NCI-H446 (cell line): ENCODE measurements at places on chromosomes 12 and 14.

GRCh38 chr14:76698191-76698590 lies 63.1 kb upstream of the VASH1 start:
- no peak for DNase-seq

GRCh38 chr12:104172570-104172947 lies 34.5 kb upstream of the NFYB start:
- no peak for DNase-seq

GRCh38 chr12:24679126-24679525 lies 269.8 kb downstream of the BCAT1 start:
- no peak for DNase-seq

GRCh38 chr12:3272958-3273357 lies 195.8 kb downstream of the TSPAN9 start:
- DNase-seq, result no peak

GRCh38 chr14:57168138-57168679 lies 100.5 kb downstream of the EXOC5 start:
- DNase-seq, result no peak

DNA sequence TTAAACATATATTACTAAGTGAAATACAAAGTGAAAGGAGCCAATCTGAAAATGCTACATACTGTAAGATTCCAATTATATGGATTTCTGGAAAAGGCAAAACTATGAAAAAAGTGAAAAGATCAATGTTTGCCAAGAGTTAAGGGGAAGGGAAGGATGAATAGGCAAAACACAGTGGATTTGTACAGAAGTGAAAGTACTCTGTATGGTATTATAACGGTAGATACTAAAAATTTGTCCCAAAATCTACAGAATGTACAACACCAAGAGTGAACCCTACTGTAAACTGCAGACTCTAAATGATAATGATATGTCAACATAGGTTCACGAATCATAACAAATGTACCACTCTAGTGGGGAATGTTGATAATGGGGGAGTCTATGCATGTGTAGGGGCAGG lies 17.8 kb downstream of the EEA1 start:
- DNase-seq, result no peak

- DNase-seq, result no peak
These were observed 29.3 kb upstream of the RASSF8 start for GRCh38 chr12:25929142-25929541.

- no peak for DNase-seq
These were observed 141.9 kb upstream of the C14orf180 start for GRCh38 chr14:104437703-104438102.

DNA sequence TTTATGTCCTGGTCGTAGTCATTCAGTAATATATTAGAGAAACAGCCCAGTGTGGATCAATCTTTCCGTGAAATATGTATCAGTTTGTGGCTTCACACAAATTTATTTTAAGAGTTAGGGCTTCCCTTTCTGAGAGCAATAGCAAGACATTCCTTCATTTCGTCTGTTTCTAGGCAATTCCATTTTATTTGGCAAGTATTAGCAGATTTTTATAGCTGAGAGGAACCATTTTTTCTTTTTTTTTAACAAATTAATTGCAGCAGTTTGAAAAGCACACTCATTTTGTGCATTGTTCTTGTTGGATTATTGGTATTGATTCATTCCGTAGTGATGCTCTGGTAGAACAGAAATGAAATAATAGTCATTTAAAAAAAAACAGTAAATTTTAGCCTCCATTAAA lies 132.9 kb downstream of the SRGAP1 start:
- no peak for DNase-seq

DNA sequence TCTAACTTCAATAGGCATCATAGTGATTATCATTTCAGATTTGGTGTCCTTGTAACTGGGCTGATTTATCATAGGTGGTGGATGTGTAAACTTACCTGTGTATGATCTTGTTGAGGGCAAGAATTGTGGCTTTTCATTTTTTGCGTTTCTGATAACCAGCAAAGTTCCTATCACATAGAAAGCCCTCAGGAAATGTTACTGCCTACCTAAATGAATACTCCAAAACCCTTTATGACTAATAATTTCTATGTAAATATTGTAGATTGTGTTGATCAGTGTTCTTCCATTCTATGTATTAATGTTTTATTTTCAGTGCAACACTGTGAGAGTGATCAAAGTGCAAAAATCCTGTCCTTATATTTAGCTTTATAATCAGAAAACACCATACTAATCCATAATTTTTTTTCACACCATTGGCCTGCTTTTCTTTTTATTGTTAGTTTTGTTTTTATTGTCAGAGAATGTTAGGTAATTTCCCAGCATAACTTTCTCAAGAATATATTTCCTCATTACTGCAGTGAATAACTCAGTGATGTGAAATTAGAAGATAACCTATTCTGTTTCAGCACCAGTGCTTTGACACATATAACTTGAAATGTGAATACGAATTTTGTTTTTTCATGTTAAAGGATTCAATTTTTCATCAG lies 94.1 kb downstream of the GPHN start:
- no peak for DNase-seq
